Kidney (tissue), 22 donors: ENCODE measurements at places on chromosomes 12 and 14. TPM values are rescaled to one million over a fixed set of nuclear protein-coding genes. Genes with fewer than 3 reads are reported as not detected.

DNA sequence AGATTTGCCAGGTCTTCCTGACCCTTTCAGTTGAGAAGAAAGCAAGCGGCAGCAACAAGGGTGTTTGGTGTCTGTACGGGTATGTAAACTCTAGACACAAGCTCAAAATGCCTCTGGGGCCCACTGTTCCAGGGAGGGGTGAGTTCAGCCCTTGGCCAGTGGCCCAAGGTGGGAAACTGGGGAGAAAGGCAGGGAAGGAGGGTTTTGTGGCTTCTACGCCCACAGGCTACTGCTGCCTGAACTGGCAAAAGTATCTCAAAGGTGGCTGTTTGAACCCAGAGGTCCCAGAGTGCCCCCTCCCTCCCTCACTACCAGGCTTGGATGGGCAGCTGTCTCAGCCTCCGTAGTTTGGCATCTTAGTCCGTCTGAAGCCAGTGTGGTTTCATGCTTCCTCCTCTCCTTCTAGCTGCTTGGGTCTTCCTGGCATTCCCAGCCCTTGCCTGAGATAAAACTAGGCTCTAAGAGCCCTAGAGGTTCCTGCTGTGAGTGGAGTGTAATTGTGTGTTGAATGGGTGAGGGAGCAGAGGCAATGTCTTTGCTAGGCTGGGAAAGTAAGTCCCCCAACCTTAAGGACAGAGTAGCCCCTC is 5.5 kb downstream of the HOXC5 start:
- peak overlapping the region; percentile 55 for H3K27ac ChIP-seq
- no peak for DNase-seq
- H3K36me3 ChIP-seq, result no peaks in the 10 kb centered on the region
- H3K4me1 ChIP-seq, result peaks cover 11% of the 10 kb centered on the region
- H3K4me3 ChIP-seq, result no peak overlapping the region

- no peak overlapping the region for H3K27ac ChIP-seq
- no peaks in the 10 kb centered on the region for H3K27me3 ChIP-seq
- no peak for DNase-seq
Measured at GRCh38 chr14:46747001-46747652, 95.5 kb upstream of the RPL10L start.

- no peak overlapping the region for H3K27ac ChIP-seq
- no peak overlapping the region for H3K4me3 ChIP-seq
- DNase-seq, result no peak
- no peaks in the 10 kb centered on the region for H3K36me3 ChIP-seq
- H3K4me1 ChIP-seq, result no peaks in the 10 kb centered on the region
Measured at GRCh38 chr12:1890810-1891209, 27.6 kb downstream of the CACNA2D4 start.

DNAJC22 gene
- total RNA-seq, result 16.2 TPM

NFE2 gene
- total RNA-seq, result 1.6 TPM

DNA sequence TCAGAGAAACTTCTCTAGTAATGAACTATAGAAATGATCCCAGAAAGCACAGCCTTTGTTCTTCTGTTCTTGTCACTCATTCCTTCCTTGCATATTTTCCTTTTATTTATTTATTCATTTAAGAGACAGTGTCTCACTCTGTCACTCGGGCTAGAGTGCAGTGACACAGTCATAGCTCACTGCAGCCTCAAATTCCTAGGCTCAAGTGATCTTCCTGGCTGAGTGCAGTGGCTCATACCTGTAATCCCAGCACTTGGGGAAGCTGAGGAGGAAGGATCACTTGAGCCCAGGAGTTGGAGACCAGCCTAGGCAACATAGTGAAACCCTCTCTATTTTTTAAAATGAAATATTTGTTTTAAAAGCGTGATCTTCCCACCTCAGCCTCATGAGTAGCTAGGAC is 11.5 kb downstream of the TECPR2 start:
- H3K27ac ChIP-seq, result no peak overlapping the region
- peaks cover 3% of the 10 kb centered on the region for H3K36me3 ChIP-seq
- no peak overlapping the region for H3K4me3 ChIP-seq

- no peaks in the 10 kb centered on the region for H3K36me3 ChIP-seq
- DNase-seq, result no peak
- H3K4me1 ChIP-seq, result no peaks in the 10 kb centered on the region
Measured at GRCh38 chr12:30847259-30847658, 79.3 kb upstream of the TSPAN11 start.

PAH gene
- total RNA-seq, result 8.7 TPM

DNA sequence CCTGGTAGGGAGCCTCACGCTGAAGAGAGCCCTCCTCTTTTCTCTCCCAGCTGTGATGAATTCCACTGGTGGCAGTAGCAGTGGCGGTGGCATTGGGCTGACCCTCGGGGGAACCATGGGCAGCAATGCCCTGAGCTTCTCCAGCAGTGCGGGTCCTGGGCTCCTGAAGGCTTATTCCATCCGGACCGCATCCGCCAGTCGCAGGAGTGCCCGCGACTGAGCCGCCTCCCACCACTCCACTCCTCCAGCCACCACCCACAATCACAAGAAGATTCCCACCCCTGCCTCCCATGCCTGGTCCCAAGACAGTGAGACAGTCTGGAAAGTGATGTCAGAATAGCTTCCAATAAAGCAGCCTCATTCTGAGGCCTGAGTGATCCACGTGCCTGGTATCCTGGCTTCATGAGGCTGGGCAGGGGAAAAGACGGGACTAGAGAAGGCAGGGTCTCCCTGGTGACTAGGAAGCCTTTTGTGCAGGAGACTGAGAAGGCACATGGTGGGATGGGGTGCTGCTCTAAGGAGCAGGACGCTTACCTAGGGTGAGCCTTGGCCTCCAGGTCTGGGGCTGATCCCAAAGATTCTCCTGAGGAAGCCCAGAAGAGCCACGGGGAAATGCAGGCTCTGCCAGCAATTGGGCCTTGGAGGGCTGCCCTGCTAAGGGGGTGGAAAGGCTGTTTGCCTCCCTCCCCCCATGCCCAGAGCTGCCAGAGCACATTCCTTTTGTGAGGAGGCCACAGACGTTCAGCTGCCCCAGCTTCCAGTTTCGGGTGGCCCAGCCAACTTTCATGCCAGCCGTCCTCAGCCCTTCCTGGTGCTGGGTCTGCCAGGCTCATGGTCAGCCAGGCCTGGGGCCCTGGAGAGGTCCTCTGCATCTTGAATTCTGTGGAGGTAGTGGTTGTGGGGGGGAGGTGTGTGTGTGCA is 15.8 kb downstream of the KRT7 start:
- no peak overlapping the region for H3K4me3 ChIP-seq
- H3K27me3 ChIP-seq, result peaks cover 5% of the 10 kb centered on the region
- DNase-seq, result no peak
- H3K36me3 ChIP-seq, result no peaks in the 10 kb centered on the region

DNA sequence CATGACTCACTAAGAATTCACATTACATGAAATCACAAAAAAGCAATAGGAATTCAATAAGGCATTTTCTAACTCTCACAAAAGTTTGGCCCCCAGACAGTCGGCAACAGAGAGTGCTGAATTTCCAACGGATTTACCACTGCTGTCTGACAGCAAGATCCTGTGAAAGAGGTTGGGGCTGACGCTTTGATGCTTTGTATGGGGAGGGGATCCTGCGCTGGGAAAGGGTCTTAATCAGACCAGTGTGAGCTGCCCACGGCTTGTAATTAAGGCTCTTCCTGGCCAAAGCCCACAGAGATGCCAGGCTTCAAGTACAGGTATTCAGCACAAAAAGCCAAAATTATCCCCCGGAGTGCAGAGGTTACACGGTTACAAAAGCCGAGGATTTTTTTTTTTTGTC is 66.8 kb upstream of the TMCC3 start:
- no peak overlapping the region for H3K27ac ChIP-seq
- H3K4me1 ChIP-seq, result no peaks in the 10 kb centered on the region
- H3K4me3 ChIP-seq, result no peak overlapping the region
